Activated T-helper 1 cell treated with anti-CD3 and anti-CD28 coated beads, Interleukin-12 subunit alpha, Interleukin-12 subunit beta, Interleukin-2, Interleukin-4 antibody, amounts not matched to agents 30 ng/mL and 10 ng/mL and 1 ng/mL, durations not matched to agents 14 hours and 24 hours and 36 hours (primary cell): ENCODE measurements at places on chromosomes 16 and 17. TPM values are rescaled to one million over a fixed set of nuclear protein-coding genes. Genes with fewer than 3 reads are reported as not detected.

DNA sequence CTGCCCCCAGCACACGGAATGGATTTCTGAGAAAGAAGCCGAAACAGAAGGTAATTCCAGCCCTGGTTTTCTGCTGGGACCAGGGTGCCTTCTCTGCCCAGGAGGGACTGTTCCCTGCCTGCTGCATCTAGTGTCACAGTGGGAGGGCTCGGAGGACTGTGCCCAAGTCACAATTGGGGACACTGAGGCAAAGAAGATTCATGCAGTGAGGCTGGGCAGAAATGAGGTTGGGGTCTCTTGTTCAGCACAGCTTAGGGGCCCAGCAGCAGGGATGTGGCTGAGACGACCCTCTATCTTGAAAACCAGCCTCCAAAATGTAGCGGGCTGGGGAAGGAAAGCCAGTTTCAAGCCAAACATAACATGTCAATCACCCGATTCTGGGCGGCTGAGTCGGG lies 592 bp downstream of the IL21R start:
- no peak for DNase-seq
- peaks cover 43% of the 10 kb centered on the region for H3K36me3 ChIP-seq
- peak overlapping the region; percentile 100 for H3K27ac ChIP-seq
- H3K27me3 ChIP-seq = no peaks in the 10 kb centered on the region
- H3K4me3 ChIP-seq = peak overlapping the region; percentile 100
- peaks cover 74% of the 10 kb centered on the region for H3K4me1 ChIP-seq

DNA sequence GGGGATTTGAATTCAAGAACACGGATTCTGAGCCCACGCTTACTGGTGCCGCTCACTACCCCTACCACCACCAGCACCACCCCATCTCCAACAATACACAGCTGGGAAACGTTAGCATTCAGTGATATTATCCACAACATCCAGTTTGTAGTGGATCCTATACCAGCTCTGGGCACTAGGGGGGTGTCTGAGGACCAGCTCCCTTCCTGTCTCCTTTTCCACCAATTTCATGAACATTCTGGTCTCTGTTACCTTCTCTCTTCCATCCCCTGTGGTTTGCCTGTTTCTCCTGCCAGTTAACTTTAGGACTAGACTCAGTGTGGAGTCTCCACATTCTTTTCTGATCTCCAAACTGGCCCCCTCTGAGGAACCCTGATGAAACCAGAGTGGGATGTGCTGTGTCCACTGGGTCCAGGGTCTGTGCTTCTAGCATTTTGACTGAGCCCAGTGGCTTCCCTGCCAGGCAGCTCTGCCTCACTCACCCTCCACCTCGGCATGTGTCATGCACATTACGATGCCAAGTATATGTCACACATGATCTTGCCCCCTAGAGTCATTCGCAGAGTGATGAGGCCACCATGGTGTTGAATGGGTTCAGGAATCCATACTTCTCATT lies 187.0 kb upstream of the CDH13 start:
- H3K4me1 ChIP-seq = no peaks in the 10 kb centered on the region
- H3K27ac ChIP-seq = no peak overlapping the region
- no peaks in the 10 kb centered on the region for H3K27me3 ChIP-seq
- no peak overlapping the region for H3K4me3 ChIP-seq

DNA sequence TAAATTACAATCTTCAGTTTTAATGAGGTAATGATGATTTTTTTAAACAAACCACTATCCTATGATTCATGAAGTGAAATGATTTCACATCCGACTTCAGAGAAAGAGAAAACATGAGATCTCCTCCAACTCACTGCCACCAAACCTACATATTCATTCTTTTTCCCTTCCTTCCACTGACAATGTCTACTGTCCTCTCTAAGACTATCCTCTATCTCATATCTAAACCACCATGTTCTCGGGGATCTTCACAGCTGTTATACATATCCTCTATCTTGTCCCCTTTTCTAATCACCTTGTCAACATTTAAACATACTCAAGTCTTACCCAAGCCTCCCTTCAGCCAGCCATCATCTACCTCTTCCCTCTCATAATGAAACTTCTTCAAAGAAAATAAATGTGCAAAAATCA lies 53.5 kb downstream of the SMURF2 start:
- H3K4me3 ChIP-seq = no peak overlapping the region
- no peaks in the 10 kb centered on the region for H3K27me3 ChIP-seq
- peaks cover 1% of the 10 kb centered on the region for H3K36me3 ChIP-seq
- DNase-seq = no peak

GRCh38 chr16:74698222-74698621 lies 2.4 kb downstream of the MLKL start:
- H3K4me1 ChIP-seq = peaks cover 65% of the 10 kb centered on the region
- H3K4me3 ChIP-seq = peak overlapping the region; percentile 100
- no peak for DNase-seq
- peak overlapping the region; percentile 65 for H3K27ac ChIP-seq
- peaks cover 34% of the 10 kb centered on the region for H3K36me3 ChIP-seq

- no peaks in the 10 kb centered on the region for H3K4me1 ChIP-seq
- H3K36me3 ChIP-seq = peaks cover 19% of the 10 kb centered on the region
- H3K4me3 ChIP-seq = no peak overlapping the region
- no peak overlapping the region for H3K27ac ChIP-seq
- no peaks in the 10 kb centered on the region for H3K27me3 ChIP-seq
- no peak for DNase-seq
These were observed 20.7 kb downstream of the PIK3R6 start for GRCh38 chr17:8846768-8847211.

Gene SMARCE1
- 125 and 132 TPM in 2 replicates for total RNA-seq
